ENCODE measurements at places on chromosomes 6 and 20.

DNA sequence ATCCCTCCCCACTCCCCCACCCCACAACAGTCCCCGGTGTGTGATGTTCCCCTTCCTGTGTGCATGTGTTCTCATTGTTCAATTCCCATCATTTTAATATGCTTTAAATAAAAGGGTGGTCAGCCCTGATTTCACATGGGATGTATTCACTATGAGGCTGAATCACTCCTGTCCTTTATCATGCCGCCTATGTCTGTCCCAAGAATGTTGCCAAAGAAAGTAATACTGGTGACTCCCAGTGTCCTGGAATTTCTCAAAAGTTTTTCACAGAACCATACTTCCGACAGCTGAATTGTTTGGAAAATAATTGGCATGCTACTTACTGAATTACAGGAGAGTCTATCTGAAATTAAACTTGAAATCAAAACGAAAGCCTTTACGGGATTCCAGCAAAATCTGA, 217.7 kb downstream of the HAO1 start:
- no peaks in the 10 kb centered on the region for H3K36me3 ChIP-seq
- H3K27me3 ChIP-seq, result no peaks in the 10 kb centered on the region
- no peak overlapping the region for H3K27ac ChIP-seq
- H3K4me1 ChIP-seq, result no peaks in the 10 kb centered on the region
- no peak for DNase-seq
- H3K4me3 ChIP-seq, result no peak overlapping the region

DNA sequence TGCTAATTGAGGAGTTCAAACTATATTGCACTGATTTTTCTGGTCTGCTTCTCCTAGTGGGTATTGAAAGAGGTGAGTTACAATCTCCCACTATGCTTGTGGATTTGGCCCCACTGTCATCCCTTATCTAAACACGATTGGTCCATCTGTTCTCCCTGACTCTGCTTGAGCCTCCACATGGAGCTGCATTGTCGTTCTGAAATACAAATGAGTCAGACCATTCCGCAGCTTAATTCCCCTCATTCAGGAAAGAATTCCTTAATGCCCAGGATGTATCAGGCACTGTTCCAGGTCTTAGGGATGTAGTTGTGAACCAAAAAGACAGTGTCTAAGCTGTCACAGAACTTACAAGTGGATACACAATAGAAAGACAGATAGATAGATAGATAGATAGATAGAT, 461.9 kb downstream of the QKI start:
- no peaks in the 10 kb centered on the region for H3K4me1 ChIP-seq
- DNase-seq, result no peak
- H3K27ac ChIP-seq, result no peak overlapping the region
- no peaks in the 10 kb centered on the region for H3K27me3 ChIP-seq
- no peaks in the 10 kb centered on the region for H3K36me3 ChIP-seq

DNA sequence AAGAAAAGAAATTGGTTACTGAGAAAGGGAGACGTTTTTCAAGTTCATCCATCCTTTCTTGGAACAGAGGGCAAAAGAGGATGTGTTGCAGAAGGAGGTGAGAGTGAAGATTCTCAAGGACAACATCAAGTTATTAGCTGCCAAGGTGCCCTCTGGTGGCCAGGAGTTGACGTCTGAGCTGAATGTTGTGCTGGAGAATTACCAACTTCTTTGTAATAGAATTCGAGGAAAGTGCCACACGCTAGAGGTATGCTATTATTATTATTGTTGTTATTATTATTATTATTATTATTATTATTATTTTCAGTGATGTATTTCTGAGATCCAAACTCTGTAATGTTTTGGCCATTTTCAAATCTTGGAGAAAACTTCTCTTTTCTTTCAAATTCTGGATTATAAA, 197.0 kb downstream of the UTRN start:
- no peaks in the 10 kb centered on the region for H3K4me1 ChIP-seq
- no peak overlapping the region for H3K4me3 ChIP-seq
- no peak overlapping the region for H3K27ac ChIP-seq
- peak; percentile 63 for DNase-seq
- 0 out of 2 replicates have a peak, but pooled peaks cover 6% of the 10 kb centered on the region for H3K36me3 ChIP-seq
- H3K27me3 ChIP-seq, result no peaks in the 10 kb centered on the region

DNA sequence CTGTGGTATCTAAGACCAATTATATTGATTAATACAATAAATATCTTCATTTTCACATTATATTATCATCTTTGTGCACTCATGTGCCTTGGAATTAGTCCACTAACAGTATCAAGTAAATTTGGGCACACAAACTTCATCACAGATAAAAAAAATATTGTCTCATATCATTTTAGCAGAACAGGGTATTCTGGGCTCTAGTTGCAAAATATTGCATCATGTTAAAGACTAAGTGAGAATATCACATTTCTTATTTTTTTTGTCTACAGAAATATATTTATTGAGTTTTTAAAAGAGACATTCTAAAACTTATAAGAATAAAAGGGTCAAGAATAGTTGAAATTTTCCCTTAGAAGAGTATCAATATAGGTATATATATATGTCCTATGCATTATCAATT, 754.1 kb upstream of the MAN1A1 start:
- no peaks in the 10 kb centered on the region for H3K4me1 ChIP-seq
- no peaks in the 10 kb centered on the region for H3K36me3 ChIP-seq
- H3K27ac ChIP-seq, result no peak overlapping the region
- H3K4me3 ChIP-seq, result no peak overlapping the region
- DNase-seq, result no peak

GRCh38 chr6:121886223-121886830, 450.9 kb downstream of the GJA1 start:
- no peaks in the 10 kb centered on the region for H3K27me3 ChIP-seq
- no peak for DNase-seq
- no peak overlapping the region for H3K27ac ChIP-seq

GRCh38 chr20:3751675-3752385, 15.7 kb downstream of the ADISSP start:
- no peak overlapping the region for H3K27ac ChIP-seq
- H3K4me1 ChIP-seq, result peaks cover 10% of the 10 kb centered on the region
- peak overlapping the region; percentile 49 for H3K4me3 ChIP-seq
- H3K27me3 ChIP-seq, result peaks cover 8% of the 10 kb centered on the region
- DNase-seq, result no peak
- H3K36me3 ChIP-seq, result peaks cover 7% of the 10 kb centered on the region

DNA sequence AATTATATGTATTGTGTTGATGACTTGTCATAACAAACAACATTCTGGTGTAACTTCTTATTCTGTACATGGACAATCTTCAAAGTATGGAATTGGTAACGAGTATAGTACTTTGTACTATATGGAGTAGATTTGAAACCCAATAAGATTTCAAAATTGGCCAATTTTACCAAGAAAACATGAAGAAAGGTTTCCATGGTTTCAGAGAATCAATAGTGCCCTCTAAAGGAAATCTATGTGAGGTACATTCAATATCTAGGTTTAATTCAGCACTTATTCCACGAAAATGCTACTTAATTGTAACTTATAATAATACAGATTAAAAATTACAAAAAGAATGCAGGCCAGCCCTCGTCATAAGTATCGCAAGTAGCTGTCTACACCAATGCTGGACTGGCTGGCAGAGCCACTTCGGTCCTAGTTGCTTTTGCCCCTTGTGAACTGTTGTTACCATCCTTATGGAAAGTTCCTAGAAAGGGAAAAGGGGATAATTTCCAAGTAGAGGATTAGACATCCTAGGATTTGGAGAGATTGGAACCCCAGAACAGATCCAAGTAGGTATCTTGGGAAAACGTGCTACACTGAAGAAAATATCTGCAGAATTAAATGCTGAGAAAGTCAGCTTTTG, 70.9 kb downstream of the LCA5 start:
- H3K27me3 ChIP-seq, result no peaks in the 10 kb centered on the region
- H3K27ac ChIP-seq, result no peak overlapping the region
- H3K4me3 ChIP-seq, result no peak overlapping the region
- H3K4me1 ChIP-seq, result no peaks in the 10 kb centered on the region

GRCh38 chr6:127464161-127464880, 5.1 kb upstream of the KIAA0408 start:
- no peak overlapping the region for H3K27ac ChIP-seq
- H3K4me1 ChIP-seq, result no peaks in the 10 kb centered on the region
- no peaks in the 10 kb centered on the region for H3K36me3 ChIP-seq

GRCh38 chr6:154453329-154453728, 57.2 kb downstream of the CNKSR3 start:
- H3K4me1 ChIP-seq, result no peaks in the 10 kb centered on the region
- no peak for DNase-seq
- H3K4me3 ChIP-seq, result no peak overlapping the region
- H3K36me3 ChIP-seq, result no peaks in the 10 kb centered on the region
- H3K27me3 ChIP-seq, result no peaks in the 10 kb centered on the region

DNA sequence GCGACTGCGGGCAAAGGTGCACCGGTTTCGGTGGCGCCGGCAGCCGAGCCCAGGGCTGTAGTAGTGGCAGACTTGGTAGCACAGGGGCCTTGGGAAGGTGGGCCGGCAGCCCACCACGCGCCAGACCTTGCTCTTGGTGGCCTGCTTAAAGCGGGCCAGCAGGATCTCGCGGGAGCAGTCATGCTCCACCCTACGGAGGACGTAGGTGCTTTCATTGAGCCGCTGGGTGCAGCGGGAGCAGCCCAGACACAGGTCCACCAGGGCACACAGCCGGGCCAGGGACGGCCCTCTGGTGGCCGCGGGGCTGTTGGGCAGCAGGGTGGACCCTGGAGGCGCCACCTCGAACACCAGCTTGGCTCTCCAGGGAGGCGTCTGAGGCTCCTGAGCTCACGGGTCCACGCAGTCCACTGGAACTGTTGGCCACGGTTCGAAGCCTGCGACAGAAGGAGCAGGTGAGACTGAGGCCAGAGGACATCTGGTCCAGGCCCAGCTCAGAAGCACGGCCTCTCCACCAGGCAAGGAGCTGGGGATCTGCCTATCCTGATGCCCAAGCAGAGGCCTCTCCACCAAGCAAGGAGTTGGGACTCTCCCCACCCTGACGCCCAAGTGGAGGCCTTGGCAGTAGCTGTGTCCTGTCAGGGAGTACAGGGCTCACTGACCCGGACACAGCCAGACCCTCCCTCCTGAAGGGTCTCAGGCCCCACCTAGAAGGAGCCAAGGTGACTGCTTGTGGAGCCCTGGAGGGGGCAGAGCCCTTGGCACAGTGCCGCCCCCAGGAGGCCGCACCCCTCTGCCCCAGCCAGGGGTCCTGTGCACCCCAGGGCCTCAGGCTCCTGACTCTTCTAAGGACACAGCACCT, 1.0 kb downstream of the HELZ2 start:
- no peaks in the 10 kb centered on the region for H3K27me3 ChIP-seq
- DNase-seq, result no peak
- no peak overlapping the region for H3K27ac ChIP-seq
- peaks cover 2% of the 10 kb centered on the region for H3K4me1 ChIP-seq

DNA sequence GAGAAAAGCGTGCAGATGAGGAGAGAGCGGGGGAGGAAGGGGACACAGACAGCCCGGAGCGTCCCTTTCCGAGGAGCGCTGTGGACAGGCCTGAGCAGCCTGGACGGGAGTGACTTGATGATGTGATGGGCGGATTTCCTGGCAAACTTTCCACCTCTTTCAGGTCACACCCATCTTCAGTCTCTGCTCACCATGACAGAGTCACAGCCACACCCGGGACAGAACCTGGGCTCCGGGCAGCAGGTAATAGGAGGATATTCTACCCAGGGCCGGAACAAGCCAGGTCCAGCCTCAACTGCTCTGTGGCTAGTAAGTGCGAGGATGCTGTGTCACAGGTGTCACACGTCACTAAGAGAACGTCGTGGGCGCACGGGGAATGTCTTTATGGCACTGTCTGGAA, 84.3 kb downstream of the THBS2 start:
- H3K4me3 ChIP-seq, result no peak overlapping the region
- no peak for DNase-seq
- H3K27ac ChIP-seq, result no peak overlapping the region
- no peaks in the 10 kb centered on the region for H3K27me3 ChIP-seq

DNA sequence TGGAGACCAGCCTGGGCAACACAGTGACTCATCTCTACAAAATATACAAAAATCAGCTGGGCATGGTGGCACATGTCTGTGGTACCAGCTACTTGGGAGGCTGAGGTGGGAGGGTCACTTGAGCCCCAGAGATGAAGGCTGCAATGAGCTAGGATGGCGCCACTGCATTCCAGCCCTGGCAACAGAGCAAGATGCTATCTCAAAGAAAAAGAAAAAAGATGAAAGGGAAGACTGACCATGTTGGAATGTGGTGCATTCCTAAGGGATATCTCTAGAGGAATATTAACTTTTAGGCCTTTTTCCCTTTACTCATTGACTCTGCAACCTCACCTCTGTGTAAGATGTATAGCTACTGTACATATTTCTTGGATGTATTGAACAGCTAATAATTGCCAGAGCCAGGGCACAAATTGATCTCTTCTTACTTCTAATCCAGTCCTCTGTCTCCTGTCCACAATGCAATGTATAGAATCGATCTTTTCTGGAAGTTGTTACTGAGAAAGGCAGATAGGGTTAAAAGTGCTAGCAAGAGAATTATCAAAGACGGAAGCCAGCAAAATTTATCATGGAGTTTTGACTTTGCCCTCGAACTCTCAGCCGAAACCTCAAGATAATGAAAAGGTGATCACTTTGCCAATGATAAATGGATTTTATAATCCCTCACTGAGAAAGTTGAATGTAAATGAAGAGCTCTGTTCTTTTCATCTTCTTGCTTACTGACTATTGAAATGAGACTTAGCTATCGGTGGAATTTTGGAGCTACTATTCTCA, 46.3 kb downstream of the GCNT2 start:
- H3K27ac ChIP-seq, result no peak overlapping the region
- no peaks in the 10 kb centered on the region for H3K4me1 ChIP-seq
- no peak overlapping the region for H3K4me3 ChIP-seq
- H3K36me3 ChIP-seq, result 0 out of 2 replicates have a peak, but pooled peaks cover 2% of the 10 kb centered on the region
- H3K27me3 ChIP-seq, result no peaks in the 10 kb centered on the region
- DNase-seq, result no peak

DNA sequence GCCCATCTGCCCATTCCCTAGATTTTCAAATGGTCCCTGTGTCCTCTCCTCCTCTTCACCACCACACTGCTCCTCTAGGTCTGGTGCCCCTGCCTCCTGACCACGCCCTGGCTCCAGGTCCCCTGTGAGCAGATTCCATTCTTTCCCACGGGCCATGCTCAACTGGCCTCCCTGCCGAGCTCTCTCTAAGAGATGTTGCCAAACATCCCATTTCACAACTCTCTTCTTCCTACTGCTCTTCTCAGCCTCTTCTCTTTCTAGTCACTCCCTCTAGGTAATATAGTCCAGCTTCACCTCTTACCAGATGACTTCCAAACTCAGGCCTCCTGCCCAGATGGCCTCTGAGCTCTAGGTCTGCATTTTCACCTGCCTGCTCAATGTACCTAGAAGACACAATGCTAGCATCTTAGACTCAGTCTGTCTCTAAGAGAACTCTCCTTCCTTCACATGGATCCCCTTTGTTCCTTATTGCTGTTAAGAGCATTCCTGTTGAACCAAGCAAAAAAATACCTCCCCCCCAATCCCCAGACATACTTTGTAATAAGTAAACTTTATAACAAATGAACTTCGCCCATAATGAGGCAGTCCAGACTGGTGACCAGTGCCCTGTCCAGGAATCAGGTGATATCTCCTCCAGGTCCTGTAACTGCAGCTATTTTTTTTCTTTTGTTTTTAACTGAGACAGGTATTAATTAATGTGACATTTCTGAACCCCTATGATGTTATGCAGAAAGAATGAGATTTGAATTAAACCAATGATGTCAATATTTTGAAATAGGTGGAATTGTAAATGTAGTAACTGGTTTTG, 79.0 kb downstream of the LYRM4 start:
- H3K27me3 ChIP-seq, result no peaks in the 10 kb centered on the region
- H3K4me3 ChIP-seq, result no peak overlapping the region
- no peak for DNase-seq
- no peak overlapping the region for H3K27ac ChIP-seq
- H3K36me3 ChIP-seq, result no peaks in the 10 kb centered on the region

GRCh38 chr20:46021361-46022359, 7.4 kb upstream of the SLC12A5 start:
- no peak for DNase-seq
- H3K4me3 ChIP-seq, result peak overlapping the region; percentile 77
- H3K36me3 ChIP-seq, result no peaks in the 10 kb centered on the region
- no peaks in the 10 kb centered on the region for H3K27me3 ChIP-seq
- no peak overlapping the region for H3K27ac ChIP-seq

Measured in iPS DF 6.9 (cell line).